ENCODE measurements at places on chromosomes 11 and 22.

GRCh38 chr22:19629720-19630419, 84.4 kb upstream of the SEPTIN5 start:
- DNase-seq, result peak; percentile 91

DNA sequence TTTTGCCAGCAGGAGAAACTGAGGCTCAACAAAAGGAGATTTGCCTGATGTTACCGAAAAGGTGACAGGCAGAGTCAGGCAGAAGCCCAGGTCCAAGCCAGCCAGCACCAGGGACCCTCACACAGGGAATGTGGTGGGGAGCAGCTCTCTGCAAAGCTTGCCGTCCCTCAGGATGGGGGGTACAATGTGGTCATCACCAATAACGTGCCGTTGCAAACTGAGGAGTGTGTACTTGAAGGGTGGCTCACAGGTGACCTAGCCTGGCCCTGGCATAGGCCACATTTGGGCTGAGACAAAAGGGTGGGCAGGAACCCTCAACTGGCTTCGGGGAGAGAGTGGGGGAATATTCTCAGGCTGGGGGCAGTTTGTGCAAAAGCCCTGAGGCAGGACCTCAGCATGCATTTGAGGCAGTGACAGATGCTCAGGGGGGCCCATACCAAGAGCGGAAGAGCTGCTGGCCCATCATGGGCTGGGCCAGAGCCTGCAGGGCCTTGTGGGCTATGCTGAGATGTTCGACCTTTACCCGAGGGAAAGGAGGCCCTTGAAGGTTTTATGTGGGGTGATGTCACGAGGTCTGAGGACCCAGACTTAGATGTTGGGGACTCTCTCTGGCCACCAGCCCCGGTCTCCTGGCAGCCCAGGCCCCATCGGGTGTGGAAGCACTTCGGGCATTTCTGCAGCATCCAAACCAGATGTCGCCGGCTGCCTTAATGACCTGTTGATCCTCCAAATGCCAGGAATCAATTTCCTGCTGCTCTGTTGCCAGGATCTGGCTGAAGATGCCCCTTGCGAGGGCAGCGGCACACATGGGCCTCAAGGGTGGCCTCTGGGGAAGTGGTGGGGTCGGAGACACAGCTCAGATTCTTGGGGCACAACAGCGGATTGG, 57.4 kb upstream of the SHISAL1 start:
- DNase-seq, result no peak

DNA sequence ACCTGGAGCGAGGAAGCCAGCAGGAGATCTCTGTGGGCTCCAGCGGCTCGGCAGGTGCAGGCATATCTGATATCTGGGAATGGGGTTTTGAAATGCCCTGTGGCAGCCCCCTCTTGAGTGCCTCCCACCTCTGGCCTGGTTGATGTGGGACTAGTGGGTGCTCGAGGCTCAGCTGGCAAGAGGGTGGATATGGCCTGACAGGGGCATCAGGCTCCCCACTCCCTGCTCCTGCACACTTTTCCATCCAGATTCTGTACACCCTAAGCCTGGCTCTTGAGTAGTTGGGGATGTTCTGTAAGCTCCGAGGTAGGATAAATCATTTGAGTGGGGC, 75.0 kb downstream of the SCN3B start:
- DNase-seq, result no peak

DNA sequence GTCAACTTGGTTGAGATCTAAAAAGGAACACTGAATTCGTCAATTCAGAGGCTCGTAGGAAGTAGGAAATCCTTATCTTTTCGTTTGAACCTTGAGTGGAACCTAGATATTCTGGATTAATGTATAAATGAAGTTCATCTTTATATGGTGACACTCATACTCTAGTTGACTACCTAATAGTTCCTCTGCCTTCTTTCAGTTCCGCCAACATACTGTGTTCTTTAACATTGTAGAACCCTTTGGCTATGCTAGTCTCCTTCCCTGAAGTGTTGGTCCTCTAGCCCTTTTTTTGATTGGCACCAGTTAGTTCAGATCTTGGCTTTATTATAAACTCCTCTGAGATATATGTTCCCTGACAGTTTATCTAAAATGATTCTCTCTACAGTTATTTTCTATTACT, 1.5 kb downstream of the ATM start:
- DNase-seq, result no peak

DNA sequence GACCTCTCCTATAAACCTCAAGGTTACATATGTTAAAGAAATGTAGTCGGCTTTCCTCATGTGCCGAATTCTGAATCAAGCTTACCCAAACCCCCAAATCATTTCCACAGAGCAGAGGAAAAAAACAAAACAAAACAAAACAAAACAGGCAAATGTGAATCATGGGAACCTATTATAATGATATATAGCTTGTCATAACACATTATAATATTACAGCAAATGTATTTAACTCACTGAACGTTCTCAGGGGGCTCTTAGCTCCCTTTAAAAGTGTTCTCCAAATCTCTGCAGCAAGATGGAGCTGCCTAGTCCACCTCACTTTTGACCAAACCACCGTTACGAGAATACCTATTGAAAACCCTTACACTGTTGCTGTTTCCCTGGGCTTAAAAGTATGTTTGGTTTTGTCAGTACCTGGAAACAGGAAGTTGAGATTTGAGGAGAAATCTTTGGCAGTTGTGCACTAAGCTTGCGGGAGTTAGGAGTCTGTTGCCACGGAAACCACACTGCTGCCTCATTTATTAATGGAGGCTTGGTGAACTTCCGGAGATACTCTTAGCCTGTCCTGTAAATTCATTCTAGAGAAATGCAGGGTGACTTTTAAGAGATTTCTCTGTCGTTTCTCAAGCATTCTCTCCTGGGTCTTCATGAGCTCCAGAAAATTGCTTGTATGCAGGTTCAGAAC, 167.0 kb upstream of the RASSF10 start:
- DNase-seq, result no peak

GRCh38 chr22:27097506-27097905, 440.1 kb downstream of the MIAT start:
- no peak for DNase-seq

DNA sequence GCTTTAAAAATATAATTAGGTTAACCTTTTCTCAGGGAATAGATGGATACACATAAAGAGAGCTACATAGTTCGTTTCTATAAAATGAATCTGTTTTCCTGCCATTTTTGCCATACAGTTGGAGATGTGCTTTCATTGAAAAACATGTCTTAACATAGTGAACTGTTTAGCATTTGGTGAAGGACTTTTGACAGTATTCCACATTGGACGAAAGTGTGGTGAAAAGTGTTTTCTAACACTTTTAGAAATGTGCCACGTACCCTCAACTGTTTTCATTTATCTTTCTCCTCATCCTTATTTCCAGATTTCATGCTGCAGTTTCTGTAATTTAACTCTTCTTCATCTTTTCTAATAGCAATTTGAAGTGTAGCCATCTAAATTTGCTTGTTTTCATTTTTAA, 249.1 kb upstream of the MTNR1B start:
- no peak for DNase-seq

DNA sequence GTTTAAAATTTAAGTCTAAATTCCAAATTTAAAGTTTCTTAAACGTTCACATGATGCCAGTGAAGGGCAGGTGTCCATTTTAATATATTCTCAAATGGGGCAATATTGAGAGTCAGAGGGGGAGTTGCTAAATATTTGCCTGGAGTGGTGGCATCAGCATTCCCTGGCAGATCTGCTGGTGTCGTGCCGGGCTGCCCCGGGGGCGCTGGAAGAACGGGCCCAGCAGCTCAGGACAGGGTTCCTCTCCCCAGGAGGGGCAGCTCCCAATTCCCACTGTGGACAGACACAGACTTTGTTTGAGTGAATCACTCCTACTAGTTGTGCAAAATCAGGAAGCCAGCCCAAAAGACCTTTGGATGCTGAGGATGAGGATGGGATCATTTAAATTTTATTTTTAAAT, 468.7 kb upstream of the B3GAT1 start:
- no peak for DNase-seq

DNA sequence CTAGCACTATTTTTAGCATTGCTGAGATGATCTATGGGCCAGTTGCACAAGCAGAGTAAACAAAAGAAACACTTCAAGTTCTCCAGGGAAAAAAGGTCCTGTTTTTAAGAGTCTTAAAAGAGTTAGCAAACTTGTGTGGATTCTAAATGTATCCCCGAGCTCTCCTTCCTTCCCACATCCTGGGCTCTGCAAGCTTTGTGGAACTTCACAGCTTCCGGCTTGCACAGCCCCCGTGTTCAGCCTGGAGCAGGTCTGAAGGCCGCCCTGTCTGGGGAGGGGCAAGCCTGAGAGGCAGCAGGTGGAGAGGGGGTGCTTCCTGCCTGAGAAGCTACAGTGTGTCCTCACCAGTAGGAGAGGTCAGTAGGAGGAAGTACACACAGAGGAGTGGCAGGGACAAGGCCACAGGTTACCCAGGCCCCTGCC, 35.1 kb upstream of the SUSD2 start:
- DNase-seq, result peak; percentile 83

DNA sequence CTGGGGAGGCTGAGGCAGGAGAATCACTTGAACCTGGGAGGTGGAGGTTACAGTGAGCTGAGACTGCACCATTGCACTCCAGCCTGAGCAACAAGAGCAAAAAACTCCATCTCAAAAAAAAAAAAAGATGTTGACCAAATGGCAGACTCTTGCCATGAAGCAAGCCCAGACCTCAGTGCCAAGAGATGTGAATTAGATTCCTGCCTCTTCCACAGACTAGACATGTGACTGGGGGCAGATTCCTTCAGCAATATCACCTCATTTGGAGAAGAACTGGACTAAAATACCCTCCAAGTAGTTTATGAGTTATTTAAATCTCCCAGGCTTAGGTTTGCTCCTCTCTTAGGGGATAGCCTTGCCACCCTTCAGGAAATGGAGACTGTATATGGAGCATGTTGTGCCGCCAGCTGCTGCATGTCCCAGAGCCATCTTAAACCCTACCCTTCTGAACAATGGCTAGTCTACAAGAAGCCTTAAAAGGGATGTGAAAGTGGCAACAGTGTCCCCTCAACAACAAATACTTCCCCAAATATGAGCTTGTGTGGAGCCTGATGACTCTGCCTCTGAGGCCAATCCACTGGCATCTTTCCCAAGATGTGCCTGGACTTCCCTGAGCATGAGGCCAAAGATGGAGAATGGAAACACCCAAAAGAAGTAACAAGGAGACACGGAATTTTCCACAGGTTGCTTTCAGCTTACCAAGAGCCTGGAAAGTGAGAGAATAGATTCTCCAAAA, 763 bp upstream of the MS4A7 start:
- DNase-seq, result peak; percentile 49

GRCh38 chr11:14546672-14547071, 26.5 kb upstream of the PSMA1 start:
- no peak for DNase-seq

GRCh38 chr11:112058103-112058502, 15.7 kb downstream of the PIH1D2 start:
- DNase-seq, result no peak

DNA sequence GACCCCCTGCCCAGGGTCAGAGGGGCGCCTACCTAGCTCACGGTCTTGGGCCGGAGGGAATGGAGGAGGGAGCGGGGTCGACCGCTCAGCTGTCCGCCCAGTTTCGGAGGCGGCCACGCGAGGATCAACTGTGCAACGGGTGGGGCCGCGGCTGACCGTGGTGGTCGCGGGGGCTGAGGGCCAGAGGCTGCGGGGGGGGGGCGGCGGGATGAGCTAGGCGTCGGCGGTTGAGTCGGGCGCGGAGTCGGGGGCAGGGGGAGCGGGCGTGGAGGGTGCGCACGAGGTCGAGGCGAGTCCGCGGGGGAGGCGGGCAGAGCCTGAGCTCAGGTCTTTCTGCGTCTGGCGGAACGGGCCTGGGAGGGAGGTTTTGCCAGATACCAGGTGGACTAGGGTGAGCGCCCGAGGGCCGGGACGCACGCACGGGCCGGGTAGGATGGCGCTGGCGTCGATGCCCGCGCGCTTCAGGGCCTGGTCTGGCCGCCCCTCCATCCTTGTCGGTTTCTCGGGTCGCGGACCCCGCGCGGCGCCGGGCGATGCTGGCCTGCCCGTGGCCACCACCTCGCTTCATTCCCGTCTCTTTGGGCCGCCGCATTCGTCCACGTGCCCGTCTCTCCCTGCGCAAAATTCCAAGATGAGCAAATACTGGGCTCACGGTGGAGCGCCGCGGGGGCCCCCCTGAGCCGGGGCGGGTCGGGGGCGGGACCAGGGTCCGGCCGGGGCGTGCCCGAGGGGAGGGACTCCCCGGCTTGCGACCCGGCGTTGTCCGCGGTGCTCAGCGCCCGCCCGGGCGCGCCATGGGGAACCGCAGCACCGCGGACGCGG, at the start of gene DRD4:
DRD4 (plus strand) TSS at position 759 of the 822 bp plus-strand sequence; CDS start at position 795, 36 bp downstream.
- DNase-seq, result no peak

DNA sequence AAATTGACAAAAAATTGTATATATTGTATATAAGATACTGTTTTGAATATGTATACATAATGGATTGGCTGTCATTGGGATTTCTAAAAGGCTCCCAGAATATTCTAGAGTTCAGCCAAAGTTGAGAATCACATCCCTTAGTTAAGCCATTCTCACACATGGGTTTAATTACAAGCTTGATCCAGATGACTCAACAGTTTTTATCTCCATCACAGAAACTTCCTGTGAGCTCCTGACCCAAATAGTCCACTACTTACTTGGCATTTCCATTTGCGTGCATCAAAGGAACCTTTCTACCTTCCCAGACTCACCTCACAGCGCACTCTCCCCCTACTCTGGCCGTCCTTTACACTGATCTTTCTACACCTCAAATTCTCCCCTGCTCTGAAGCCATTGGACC, 184.8 kb upstream of the ARHGAP20 start:
- DNase-seq, result no peak

- no peak for DNase-seq
Observed at GRCh38 chr11:93849751-93850593, 446 bp downstream of the VSTM5 start.

GRCh38 chr11:35073691-35074419, 65.1 kb upstream of the CD44 start:
- no peak for DNase-seq

DNA sequence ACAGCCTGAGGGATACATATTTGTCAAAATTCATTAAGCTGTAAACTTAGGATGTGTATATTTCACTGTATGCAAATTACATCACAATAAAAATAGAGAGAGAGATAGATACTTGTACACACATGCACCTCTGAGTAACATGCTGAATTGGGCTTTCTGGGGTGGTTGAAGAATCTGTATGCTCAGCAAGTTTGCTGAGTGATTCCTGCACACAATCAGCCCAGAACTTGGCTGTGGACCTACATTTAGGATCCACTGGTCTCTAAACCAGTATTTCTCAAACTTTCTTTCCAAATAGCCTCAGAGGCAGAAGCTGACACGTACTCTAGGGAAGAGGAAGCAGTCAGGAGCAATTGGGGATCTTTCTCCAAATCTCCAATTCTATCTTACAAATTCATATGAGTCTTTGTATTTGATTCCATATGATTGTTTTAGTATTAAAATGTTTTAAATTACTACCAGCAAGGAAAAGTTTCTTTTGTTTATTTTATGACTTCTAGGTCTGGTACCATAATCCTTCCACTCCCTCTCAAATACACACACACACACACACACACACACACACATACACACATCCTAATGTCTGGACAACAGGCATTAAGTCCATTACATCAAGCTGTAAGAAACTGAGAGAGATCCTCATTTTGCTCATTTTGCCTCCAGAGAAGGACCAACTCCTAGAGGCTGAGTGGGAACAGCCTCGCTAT, 20.0 kb downstream of the SYT13 start:
- DNase-seq, result no peak

- no peak for DNase-seq
Observed at GRCh38 chr11:110490886-110491285, 61.1 kb downstream of the FDX1 start.

GRCh38 chr11:62770778-62771143, 435 bp upstream of the TAF6L start:
- no peak for DNase-seq
